Transverse colon (tissue), 4 donors: ENCODE measurements at places on chromosomes 1 and 21. TPM values are rescaled to one million over a fixed set of nuclear protein-coding genes. Genes with fewer than 3 reads are reported as not detected.

DNA sequence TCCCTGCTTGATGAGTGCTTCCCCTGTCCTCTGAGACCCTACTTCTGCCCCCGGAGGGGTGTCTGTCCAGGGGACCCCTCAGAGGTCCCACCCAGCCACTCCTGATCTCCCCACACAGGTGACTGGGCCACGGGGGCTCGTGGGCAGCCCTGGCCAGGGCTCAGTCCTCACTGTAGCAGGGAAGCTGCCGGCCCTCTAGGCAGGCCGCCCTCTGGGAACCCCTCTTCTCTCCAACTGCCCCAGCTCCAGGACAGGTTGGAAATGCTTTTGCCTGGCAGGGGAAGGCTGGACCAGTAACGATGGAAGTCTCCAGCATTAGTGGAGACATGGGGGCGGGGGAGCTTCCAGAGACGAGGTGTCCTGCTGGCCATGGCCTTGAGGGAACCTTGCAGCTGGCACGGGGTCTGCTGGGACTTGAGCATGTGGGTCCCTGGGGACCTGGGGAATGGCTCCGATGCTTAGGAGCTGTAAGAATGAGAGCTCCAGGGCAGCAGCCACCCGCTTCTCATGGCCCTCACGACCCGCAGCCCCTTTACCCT lies 3.1 kb upstream of the FNDC10 start:
- no peak overlapping the region for H3K4me3 ChIP-seq
- DNase-seq: no peak
- peaks cover 11% of the 10 kb centered on the region for H3K4me1 ChIP-seq
- no peaks in the 10 kb centered on the region for H3K36me3 ChIP-seq
- H3K27me3 ChIP-seq: peaks cover 45% of the 10 kb centered on the region

GRCh38 chr21:43825242-43825935 lies 36.0 kb downstream of the RRP1 start:
- no peak overlapping the region for H3K4me3 ChIP-seq
- H3K36me3 ChIP-seq: no peaks in the 10 kb centered on the region
- peaks cover 34% of the 10 kb centered on the region for H3K27me3 ChIP-seq

GRCh38 chr1:148263906-148264255 lies 111.8 kb upstream of the NBPF11 start:
- peak overlapping the region; percentile 78 for H3K27ac ChIP-seq
- H3K36me3 ChIP-seq: no peaks in the 10 kb centered on the region
- no peaks in the 10 kb centered on the region for H3K4me1 ChIP-seq
- peak; percentile 57 for DNase-seq
- peak overlapping the region; percentile 42 for H3K4me3 ChIP-seq
- H3K27me3 ChIP-seq: peaks cover 11% of the 10 kb centered on the region

DNA sequence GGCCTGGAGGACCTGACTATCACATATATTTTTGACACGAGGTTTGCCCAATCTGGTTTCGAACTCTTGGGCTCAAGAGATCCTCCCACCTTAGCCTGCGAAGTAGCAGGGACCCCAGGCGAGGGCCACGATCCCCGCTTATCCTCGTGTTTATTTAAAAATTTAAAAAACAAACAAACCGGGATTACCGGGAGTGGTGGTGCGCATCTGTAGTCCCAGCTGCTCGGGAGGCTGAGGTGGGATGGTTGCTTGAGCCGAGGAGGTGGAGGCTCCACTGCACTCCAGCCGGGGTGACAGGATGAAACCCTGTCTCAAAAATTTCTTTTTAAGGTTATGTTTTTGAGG lies 452 bp upstream of the EXOSC10 start:
- H3K4me3 ChIP-seq: peak overlapping the region; percentile 99
- H3K4me1 ChIP-seq: peaks cover 7% of the 10 kb centered on the region
- H3K36me3 ChIP-seq: peaks cover 14% of the 10 kb centered on the region
- H3K27ac ChIP-seq: peak overlapping the region; percentile 89

CA6 gene
- not detected for total RNA-seq

DNA sequence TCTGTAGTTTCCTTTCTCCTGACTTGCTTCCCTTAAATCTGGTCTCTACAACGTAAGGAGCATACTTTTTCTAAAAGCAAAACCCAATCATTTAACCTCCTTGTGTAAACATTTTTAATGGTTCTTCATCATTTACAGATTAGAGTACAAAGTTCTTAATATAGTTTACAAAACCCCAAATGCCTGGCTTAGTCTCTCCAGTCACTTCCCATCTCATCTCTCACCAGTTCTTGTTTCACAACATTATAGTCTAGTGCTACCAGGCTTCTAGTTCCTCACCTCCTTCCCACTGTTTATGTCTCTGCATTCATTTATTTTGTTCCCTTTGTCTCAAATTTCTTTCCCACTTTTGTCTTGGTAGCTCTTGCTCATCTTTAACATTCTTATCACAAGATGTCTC lies 168.4 kb downstream of the FASLG start:
- no peaks in the 10 kb centered on the region for H3K27me3 ChIP-seq
- H3K4me3 ChIP-seq: no peak overlapping the region
- H3K27ac ChIP-seq: peak overlapping the region; percentile 72
- no peaks in the 10 kb centered on the region for H3K36me3 ChIP-seq
- no peak for DNase-seq
- no peaks in the 10 kb centered on the region for H3K4me1 ChIP-seq

- DNase-seq: no peak
- no peaks in the 10 kb centered on the region for H3K4me1 ChIP-seq
- H3K27me3 ChIP-seq: no peaks in the 10 kb centered on the region
- no peak overlapping the region for H3K27ac ChIP-seq
- no peak overlapping the region for H3K4me3 ChIP-seq
- H3K36me3 ChIP-seq: no peaks in the 10 kb centered on the region
Measured at GRCh38 chr21:46477765-46478164, 19.1 kb downstream of the DIP2A start.

MATN1 gene
- total RNA-seq: not detected

DNA sequence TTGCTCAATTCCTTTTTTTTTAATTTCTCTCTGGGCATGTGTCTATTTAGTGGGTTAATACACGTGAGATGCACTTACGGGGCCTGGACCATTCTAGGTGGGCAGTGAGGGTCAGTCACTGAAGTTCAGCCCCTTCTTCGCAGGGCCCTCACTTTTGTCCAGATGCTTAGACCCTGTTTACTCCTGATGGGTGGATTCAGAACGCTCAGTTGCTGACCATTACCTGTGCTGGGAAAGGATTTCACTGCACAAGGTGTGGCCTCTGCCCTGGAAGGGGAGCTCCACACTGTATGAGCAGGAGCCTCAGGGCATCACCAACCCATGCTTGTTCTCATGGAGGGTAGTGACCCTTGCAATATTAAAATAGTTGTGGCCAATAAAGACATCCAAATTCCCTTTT lies 4.5 kb downstream of the PRAMEF12 start:
- H3K27ac ChIP-seq: no peak overlapping the region
- H3K27me3 ChIP-seq: no peaks in the 10 kb centered on the region
- no peaks in the 10 kb centered on the region for H3K36me3 ChIP-seq
- no peak overlapping the region for H3K4me3 ChIP-seq

ZSWIM5 gene
- 13.2 TPM for total RNA-seq

DNA sequence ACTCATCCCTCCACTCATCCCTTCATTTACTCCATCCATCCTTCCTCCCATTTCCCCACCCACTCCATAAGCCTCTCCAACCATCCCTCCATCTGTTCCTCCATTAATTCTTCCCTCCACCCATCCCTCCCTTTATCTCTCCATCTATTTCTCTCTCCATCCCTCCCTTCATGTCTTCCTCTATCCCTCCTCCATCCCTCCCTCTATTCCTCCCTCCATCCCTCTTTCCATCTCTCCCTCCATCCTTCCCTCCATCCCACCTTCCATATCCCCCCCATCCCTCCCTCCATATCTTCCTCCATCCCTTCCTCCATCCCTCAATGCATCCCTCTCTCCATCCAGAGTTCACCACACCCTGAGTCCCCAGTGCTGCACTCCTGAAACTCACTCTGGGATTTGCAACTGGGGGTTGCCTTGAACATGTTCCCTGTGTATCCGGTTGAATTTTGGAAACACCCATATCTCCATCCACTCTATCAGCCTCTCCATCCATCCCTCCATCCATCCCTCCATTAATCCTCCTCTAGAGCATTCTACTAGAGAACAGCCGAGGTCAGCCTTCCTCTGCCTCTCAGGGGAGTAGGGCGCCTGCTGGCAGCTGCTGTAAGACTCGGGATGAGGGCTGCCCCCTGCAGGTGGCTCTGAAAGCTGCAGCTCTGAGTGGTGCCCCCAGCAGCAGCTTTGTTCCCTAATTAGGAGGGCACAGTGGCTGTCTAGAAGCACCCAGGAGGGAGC lies 39.4 kb downstream of the ABCG1 start:
- H3K4me3 ChIP-seq: no peak overlapping the region
- no peaks in the 10 kb centered on the region for H3K36me3 ChIP-seq
- DNase-seq: peak; percentile 82
- peaks cover 7% of the 10 kb centered on the region for H3K4me1 ChIP-seq

- H3K36me3 ChIP-seq: no peaks in the 10 kb centered on the region
- peak overlapping the region; percentile 73 for H3K27ac ChIP-seq
- peak; percentile 75 for DNase-seq
- peaks cover 3% of the 10 kb centered on the region for H3K4me1 ChIP-seq
- H3K4me3 ChIP-seq: no peak overlapping the region
Measured at GRCh38 chr1:147717051-147717705, 43.2 kb downstream of the GJA5 start.

- H3K27ac ChIP-seq: no peak overlapping the region
- no peak overlapping the region for H3K4me3 ChIP-seq
- no peaks in the 10 kb centered on the region for H3K27me3 ChIP-seq
- H3K4me1 ChIP-seq: no peaks in the 10 kb centered on the region
Measured at GRCh38 chr1:6080469-6080868, 34.8 kb downstream of the KCNAB2 start.

USP16 gene
- total RNA-seq: 29.8 TPM

GRCh38 chr1:43232482-43232881 lies 37.3 kb upstream of the TMEM125 start:
- no peak for DNase-seq
- no peak overlapping the region for H3K27ac ChIP-seq
- H3K4me3 ChIP-seq: no peak overlapping the region
- no peaks in the 10 kb centered on the region for H3K36me3 ChIP-seq
- no peaks in the 10 kb centered on the region for H3K4me1 ChIP-seq

DNA sequence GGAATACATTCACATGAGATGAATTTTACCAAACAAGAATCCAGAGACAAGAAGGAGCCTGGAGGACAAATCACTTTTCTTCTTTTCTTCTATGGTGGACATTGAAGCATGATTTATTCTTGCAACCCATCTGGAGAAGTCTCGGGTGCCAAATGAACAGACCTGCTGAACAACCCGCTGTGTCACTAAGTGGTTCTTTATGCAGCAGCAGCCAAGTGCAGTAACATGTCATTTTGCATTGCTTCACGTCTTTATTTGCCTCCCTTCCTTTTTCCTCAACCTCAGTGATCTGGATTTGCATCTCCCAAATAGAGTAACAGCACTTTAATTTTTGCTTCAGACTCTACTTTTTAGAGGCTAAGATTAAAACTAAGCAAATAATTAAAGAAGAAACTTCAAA lies 50.0 kb upstream of the TENT5C start:
- no peaks in the 10 kb centered on the region for H3K36me3 ChIP-seq
- DNase-seq: no peak
- no peaks in the 10 kb centered on the region for H3K27me3 ChIP-seq
- no peak overlapping the region for H3K4me3 ChIP-seq
- H3K27ac ChIP-seq: no peak overlapping the region

OR2M7 gene
- not detected for total RNA-seq

GRCh38 chr1:246930830-246931548 lies 759 bp downstream of the AHCTF1 start:
- no peaks in the 10 kb centered on the region for H3K36me3 ChIP-seq
- H3K27me3 ChIP-seq: no peaks in the 10 kb centered on the region
- peak overlapping the region; percentile 98 for H3K27ac ChIP-seq
- DNase-seq: peak; percentile 60
- H3K4me1 ChIP-seq: peaks cover 18% of the 10 kb centered on the region

- DNase-seq: no peak
- peaks cover 5% of the 10 kb centered on the region for H3K27me3 ChIP-seq
- H3K36me3 ChIP-seq: no peaks in the 10 kb centered on the region
- H3K27ac ChIP-seq: no peak overlapping the region
Measured at GRCh38 chr1:29629814-29630516, 393.6 kb downstream of the PTPRU start.

DNA sequence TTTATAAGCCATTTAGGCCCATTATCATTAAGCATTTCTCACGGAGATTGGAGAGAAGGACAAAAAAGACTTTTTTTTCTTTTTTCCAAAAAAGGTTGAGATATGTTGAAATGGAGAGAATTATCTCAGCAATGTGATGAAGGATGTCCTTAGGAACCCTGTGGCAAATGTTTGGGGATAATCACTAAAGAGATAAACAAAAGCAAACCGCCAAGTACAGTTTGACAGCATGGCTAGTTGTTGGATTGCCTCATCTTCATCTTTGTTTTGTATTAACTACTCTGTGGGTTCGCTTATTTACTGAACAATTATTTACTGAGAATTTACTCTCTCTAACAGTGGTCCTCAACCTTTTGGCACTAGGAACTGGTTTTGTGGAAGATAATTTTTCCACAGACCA lies 97.4 kb upstream of the HP1BP3 start:
- no peaks in the 10 kb centered on the region for H3K4me1 ChIP-seq
- no peaks in the 10 kb centered on the region for H3K27me3 ChIP-seq
- no peak overlapping the region for H3K27ac ChIP-seq
- no peak for DNase-seq
- H3K4me3 ChIP-seq: no peak overlapping the region

GRCh38 chr1:241586905-241587512 lies 53.2 kb downstream of the CHML start:
- H3K27ac ChIP-seq: no peak overlapping the region
- no peak overlapping the region for H3K4me3 ChIP-seq
- no peak for DNase-seq
- H3K4me1 ChIP-seq: peaks cover 3% of the 10 kb centered on the region

GPR25 gene
- 0.48 TPM for total RNA-seq

DNA sequence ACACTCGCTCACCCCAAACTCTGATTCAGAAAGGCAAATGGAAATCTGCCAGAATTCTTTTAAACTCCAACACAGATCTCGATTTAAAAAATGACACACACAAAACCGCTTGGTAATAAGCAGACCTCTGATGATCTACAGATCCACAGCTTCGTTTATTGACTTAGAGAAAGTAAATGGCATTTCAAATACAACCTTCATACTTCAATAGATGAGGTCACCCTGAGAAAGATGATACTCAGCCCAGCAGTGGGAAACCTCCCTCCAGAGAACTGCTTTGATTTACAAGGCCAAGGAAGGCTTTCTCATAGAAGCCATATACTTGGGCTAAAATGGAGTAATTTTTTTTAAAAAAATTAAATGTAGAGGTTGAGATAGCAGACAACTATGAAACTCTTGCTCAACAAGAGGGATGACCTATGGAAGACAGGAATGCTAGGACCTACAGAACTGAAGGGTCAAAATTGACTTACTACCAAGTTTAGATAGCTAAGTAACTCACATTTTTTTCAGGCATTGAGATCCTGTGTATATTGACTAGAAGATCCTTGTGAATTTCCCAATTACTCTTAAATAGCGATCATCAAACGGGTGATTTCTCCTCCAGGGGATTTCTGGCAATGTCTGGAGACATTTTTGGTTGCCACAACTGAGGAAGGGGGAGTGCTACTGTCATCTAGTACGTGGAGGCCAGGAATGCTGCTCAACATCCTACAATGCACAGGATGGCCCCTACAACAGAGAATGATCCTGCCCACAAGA lies 143.9 kb downstream of the CLIC6 start:
- no peaks in the 10 kb centered on the region for H3K27me3 ChIP-seq
- peaks cover 25% of the 10 kb centered on the region for H3K4me1 ChIP-seq
- DNase-seq: no peak
